ENCODE measurements at places on chromosomes 3 and 15.

DNA sequence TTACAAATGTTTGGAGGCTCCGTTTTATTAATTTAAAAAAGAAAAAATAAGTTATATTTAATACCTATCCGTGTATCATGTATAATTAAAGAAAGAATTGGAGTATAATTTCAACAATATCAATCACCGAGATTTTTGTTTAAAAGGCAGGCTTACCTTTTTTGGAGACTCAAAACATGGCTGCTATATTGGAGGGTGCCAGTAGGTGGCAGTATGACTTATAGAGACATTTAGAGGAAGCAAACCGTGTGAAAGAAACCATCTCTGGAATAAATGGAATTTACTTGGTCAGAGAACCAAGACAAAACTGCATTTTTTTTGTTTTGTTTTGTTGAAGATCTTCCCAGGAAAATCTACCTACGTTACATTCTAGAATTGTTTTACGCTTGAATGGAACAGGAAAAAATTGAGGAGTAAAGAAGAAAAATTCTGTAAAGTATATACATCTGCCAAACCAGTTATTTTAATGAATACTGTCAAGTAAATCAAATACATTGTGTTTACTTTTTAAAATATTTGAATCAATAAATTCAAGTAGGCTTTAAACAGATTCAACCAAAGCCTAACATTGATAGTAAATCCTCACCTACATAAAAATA lies 802.6 kb upstream of the ALCAM start:
- DNase-seq = peak; percentile 32

GRCh38 chr3:189677667-189678066 lies 46.5 kb downstream of the TP63 start:
- no peak for DNase-seq

- no peak for DNase-seq
Observed at GRCh38 chr15:89072277-89072869, 15.9 kb upstream of the ABHD2 start.

- no peak for DNase-seq
Observed at GRCh38 chr3:7385635-7386034, 524.7 kb downstream of the GRM7 start.

DNA sequence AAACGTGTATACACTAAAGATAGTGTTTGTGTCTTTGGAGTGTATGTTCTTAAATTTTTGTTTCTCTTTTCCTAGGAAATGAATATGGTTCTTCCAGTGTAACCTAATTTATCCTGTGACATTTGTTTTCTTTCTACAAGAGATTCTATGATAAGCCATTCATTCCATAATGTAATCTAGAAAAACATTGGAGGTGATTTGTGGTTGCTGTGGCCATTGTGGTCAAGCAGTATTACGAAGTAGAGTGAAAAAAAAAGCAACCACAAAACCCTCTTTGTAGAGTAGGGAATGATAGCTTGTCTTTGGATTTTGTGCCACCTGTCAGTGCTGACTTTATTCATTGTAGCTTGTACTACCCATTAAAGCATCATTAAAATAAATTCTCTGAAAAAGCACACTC lies 1209.6 kb downstream of the ZPLD1 start:
- DNase-seq = no peak

GRCh38 chr15:62737551-62737950 lies 305.0 kb upstream of the TPM1 start:
- no peak for DNase-seq

- DNase-seq = no peak
Observed at GRCh38 chr3:66473692-66474091, 27.1 kb downstream of the LRIG1 start.

DNA sequence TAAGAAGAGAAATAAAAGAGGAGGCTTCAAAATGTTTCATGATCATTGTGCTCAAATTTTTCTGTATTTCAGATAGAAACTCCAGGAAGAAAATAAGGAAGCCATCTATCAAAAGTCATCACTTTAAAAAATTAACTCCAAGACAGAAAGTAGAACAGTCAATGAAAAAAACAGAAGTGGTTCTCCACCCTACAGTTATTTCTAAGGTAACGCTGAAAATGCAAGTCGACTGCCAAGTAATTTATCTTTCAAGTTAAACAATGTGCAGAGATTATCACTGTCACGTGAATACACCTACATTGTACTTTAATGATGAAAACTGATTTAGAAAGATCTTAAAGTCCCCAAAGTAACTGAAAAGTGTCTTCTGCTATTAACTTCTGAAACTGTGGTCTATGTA lies 78.5 kb upstream of the SNRPA1 start:
- no peak for DNase-seq

- DNase-seq = no peak
Observed at GRCh38 chr3:48521635-48522034, 17.7 kb upstream of the SHISA5 start.

DNA sequence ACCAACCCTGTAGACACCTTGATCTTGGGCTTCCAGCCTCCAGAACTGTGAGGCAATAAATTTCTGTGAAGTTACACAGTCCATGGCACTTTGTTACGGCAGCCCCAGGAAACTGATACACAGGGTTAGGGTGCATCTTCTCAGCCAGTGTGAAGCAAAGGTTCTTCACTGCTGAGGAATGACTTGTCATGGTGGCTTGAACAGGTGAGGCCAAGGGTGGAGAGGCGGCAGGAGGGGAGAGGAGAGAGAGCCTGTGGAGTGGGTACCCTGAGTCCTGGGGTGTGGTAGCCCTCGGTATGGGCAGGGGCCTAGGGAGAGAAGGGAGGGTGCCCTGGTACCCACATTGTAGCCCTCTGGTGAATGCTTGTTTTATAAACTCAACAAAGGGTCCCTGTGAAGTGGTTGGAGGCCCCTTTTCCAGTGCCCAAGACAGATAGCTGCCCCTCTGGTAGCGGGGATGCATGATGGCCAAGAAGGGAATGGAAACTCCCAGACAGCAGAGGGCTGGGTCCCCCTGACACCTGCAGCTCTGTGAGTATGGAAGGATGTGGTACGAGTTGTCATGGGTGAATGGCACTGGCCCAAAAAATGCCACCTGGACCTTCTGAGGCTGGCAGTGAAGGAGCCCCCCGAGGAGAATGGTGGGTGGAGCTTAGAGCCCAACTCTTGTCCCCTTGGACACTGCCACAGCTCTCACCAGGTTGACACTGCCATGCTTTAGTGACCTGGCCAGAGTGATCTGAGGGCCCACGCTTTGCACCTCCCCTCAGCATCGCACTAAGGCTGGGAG lies 49.6 kb downstream of the SPSB4 start:
- no peak for DNase-seq
